AG04449 (cell line): ENCODE measurements at places on chromosomes 5 and 9.
A peak's percentile ranks its signal among the peaks of the same experiment; 100 is the strongest.

DNA sequence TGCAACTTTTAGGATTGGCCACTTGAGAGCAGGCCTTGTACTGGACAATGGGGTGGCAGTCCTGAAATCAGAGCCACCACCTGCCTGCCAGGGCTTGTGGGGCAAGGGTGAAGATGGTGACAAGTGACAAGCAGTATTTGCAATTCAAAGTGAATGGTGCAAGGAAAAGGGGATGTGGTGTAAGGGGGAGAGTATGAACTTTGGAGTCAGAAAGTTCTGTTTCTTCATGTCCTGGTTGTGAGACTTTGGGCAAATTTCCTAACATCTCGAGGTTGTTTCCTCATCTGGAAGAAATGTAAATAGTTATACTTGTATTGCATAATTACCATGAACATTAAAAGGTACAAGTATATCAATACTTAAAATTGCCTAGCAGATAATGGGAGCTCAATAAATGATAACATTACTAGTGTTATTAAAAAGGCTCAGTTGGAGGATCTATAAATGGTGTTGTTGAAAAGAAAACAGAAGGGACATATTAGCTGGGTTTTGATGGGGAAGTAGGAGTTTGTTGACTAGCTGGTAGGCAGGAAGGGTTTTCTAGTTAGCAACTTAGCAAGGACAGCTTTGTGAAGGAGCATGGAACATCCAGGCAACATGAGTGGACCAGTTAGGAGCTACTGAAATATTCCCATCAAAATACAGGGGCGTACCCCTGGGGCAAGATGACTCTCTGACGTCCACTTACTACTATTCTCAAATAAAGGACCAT is 21.3 kb upstream of the MEGF9 start:
- peak; percentile 26 for DNase-seq

GRCh38 chr5:170491479-170491878 is 12.3 kb upstream of the KCNIP1 start:
- DNase-seq, result peak; percentile 74

- DNase-seq, result no peak
Observed at GRCh38 chr9:31275419-31275818, 1109.0 kb upstream of the ACO1 start.

- no peak for DNase-seq
Observed at GRCh38 chr9:126275386-126276001, 51.1 kb upstream of the MVB12B start.

GRCh38 chr5:172285226-172286143 is 1.9 kb upstream of the UBTD2 start:
- no peak for DNase-seq

- DNase-seq, result no peak
Observed at GRCh38 chr9:113602126-113603047, 138.9 kb downstream of the RGS3 start.

DNA sequence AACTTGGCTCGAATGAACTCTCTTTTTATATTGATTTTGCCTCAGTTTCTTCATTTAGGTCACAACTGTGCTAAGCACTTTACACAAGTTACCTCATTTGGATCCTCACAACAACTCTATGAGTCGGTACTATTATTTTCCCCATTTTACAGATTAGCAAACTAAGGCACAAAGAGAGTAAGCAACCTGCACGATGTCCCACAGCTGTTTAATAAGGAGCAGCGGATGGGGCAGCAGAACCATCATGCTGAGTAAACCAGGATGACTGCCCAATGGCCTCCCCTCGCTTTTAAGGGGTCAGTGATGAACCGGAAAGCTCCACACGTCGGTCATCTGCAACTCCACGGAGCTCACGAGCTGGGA is 607 bp downstream of the PRELID2 start:
- DNase-seq, result no peak

DNA sequence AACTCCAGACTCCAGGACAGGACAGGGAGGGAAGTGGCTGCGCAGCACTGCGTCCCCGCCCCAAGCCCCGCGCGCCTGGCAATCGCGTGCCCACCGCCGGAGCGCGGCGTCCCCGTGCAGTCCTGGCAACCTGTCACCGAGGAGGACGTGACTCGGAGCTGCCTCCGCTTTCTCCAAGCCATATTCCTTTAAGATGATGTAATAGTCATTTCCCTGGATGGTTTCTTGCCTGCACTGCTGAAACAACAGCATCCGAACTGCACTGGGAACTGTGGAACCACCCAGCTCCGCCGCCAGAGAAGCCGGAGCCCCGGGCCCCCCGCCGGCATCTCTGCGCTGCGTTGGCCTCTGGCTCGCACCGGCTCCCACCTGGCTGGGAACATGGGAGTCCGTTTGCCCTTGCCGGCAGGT is 34.5 kb downstream of the KCTD16 start:
- no peak for DNase-seq

GRCh38 chr5:160039810-160040470 is 31.0 kb downstream of the TTC1 start:
- no peak for DNase-seq

GRCh38 chr5:68382640-68383039 is 167.1 kb downstream of the PIK3R1 start:
- DNase-seq, result no peak

- no peak for DNase-seq
Observed at GRCh38 chr5:141822144-141822543, 56.1 kb downstream of the PCDH1 start.

GRCh38 chr9:10268531-10269485 is 344.0 kb downstream of the PTPRD start:
- no peak for DNase-seq

DNA sequence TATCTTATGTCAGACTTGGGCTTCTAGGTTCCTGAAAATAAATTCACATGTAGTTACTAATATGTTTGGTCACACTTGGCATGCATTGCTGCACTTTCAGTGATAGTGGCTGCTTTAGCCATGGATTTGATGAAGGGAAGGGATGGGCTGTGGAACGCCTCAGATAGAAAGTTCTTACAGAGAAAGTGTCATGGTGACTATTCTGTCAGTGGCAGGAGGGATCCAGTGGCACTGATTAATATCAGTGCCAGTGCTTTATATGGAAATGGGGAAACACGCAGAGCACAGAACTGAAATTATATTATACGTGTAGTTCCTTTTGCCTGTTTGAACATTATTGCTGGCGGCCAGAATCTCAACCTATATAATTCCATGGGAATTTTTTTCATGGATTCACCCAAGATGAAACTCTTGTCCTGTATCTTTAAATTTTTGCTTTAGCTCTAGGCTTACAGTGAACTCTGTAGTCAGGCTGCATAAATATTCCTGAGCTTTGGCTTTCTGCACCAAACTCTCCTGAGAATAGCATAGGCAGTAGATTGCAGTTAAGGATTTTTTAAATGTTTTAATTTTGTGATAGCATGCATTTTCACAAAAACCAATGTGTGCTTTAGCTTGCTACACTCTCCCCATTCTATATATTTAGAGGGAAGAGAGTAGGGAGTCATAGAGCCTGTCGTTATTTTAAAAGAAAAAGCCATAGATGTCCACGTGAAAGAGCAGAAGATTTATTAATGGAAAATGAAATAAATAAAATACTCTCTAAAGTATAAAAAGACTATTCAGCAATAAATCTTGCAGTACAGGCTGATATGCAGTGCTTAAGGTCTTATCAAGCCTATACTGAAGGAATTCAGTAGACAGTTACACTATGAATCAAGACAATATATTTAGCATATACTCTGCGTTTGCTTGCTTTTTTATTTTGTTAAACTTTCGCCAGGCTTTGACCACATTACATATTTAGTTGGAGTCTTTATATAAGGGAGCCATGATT is 98.7 kb downstream of the EDIL3 start:
- DNase-seq, result no peak

DNA sequence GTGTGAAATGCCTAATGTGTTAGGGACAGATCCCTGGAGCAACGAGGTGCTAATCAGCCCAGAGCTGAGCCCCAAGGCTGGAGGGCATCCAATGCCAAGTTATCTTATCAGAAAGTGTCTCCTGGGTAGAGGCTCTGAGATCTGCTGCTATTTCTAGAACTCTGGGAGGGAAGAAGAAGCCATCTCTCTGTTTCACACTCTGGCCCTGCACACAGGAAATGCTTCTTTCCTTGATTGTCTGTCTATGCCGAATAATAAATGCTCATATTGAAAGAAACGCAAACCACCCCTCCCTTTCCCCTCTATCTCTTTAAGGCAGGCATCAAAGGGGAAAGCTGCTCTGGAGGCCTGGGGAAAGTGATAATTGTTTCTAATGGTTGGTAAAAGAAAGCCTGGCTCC is 166.7 kb downstream of the PAPPA start:
- no peak for DNase-seq

DNA sequence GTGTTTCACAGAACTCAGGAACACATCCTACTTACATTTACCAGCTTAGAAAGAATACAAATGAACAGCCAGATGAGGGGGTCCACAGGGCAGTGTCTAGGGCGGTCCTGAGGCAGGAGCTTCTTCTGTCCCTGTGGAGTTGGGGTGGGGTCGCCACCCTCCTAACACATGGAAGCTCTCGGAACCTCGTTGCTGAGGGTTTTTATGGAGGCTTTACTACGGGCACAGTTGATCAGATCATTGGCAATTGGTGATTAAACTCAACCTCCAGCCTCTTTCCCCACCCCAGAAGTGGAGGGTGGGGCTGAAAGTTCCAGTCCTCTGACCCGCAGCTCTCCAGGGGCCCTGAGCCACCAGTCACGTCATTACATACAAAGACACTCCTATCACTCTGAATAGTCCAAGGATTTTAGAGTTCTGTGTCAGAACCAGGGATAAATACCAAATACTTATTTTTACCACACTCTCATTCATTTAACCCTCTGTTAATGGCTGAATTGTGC is 156.9 kb downstream of the COL23A1 start:
- DNase-seq, result no peak

- DNase-seq, result no peak
Observed at GRCh38 chr5:57499262-57500050, 16.8 kb upstream of the ACTBL2 start.

GRCh38 chr5:181173027-181173419 is 25.6 kb downstream of the OR2V2 start:
- no peak for DNase-seq

DNA sequence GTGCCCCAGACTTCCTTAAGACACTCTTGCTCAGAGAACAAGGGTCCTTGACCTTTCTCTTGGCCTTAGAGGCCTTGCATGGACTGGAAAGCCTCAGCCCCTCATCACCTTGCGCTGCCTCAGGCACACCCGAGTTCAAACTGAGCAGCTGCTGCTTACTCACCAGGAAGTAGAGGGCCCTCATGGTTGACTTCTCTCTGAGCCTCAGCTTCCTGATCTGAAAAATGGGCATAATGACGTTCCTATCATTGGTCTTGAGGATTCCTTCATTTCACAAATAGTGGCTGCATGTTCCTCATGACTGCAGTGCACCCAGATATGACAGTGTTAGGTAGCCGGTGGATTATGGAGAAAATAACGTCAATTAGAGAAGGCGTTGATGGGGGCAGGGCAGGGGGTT is 28.6 kb downstream of the IER5L start:
- no peak for DNase-seq

GRCh38 chr5:124162767-124163532 is 583.5 kb downstream of the ZNF608 start:
- DNase-seq, result no peak

GRCh38 chr9:98150164-98150563 is 31.1 kb upstream of the TRIM14 start:
- no peak for DNase-seq

- no peak for DNase-seq
Observed at GRCh38 chr9:4077499-4078102, 222.3 kb downstream of the GLIS3 start.

- peak; percentile 68 for DNase-seq
Observed at GRCh38 chr9:105244003-105244733, at the start of gene SLC44A1. SLC44A1 (plus strand) TSS chr9:105244651; CDS start chr9:105244869, 218 bp downstream.

GRCh38 chr9:83342006-83342405 is 196.2 kb downstream of the FRMD3 start:
- DNase-seq, result no peak

DNA sequence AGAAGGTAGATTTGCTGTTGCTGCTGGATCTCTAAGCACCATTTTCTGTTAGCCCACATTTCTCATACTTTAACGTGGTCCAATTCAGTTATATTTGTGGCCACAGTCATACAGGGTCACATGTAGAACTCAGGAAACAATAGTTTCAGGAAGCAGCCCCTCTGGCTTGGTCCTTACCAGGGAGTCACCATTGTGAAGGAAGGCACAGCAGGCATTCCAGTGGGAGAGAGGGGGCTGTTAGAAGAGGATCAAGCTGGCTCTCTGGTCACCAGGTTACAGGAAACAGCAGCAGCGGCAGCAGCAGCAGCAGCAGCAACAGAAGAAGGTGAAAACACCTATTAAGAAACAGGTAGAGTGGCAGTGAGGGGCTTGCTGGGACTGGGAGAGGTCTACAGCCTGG is 14.5 kb downstream of the C9orf43 start:
- no peak for DNase-seq

DNA sequence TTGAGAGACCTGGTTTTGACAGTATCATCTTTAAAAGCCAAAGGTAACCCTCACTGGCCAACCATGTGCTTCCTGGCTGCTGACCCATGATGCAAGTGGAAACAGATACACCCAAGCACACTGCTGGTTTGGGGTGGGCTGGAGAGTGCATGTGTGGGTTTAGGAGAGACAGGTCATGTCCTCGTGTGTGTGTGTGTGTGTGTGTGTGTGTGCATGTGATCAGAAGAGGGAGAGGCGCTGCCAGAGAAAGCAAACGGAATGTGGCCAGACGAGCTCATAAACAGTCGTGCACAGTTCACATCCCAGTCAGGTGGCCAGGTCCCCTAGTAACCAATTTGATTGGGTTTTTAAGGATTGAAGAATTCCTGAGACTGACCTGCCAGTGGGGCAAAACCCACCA is 112.8 kb upstream of the ICE1 start:
- no peak for DNase-seq

GRCh38 chr9:19409401-19410194 is 789 bp downstream of the ACER2 start:
- no peak for DNase-seq

DNA sequence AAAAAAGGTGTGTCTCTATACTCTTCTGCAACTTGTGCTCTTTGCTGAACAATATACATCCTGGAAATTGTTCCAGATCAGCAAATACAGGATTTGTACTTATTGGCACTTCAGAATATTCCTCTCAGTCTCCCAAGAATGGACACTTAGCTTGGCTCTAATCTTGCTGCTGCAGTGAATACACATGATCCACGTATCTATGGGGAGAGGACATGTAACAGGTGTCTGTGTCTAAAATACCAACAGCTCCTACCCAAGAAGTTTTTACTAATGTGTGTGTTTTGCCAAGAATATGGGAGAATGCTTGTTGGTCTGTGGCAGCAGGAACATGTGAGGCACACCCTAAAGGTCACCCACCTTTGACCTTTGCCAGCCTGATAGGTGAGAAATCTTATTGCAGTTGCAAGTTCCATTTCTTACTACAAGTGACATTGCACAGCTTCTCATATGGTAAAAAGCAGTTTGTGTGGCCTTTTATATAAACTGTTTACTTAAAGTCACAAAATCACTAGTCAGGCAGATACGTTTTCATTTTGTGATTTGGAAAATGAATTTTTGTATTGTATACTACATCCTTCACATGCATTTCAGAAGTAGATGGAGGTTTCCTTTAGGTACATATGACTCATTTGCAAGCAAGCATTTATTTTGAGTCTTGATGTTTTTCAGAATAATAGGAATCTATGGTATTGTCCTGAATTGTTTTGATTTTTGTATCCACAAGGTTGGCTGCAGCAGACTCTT is 35.8 kb downstream of the PHF2 start:
- no peak for DNase-seq
